Activated CD4-positive, alpha-beta T cell treated with anti-CD3 and anti-CD28 coated beads, Interleukin-2, amount 50 U/mL, for 16 hours (primary cell): ENCODE measurements at places on chromosomes 4 and X.
A peak's percentile ranks its signal among the peaks of the same experiment; 100 is the strongest.

DNA sequence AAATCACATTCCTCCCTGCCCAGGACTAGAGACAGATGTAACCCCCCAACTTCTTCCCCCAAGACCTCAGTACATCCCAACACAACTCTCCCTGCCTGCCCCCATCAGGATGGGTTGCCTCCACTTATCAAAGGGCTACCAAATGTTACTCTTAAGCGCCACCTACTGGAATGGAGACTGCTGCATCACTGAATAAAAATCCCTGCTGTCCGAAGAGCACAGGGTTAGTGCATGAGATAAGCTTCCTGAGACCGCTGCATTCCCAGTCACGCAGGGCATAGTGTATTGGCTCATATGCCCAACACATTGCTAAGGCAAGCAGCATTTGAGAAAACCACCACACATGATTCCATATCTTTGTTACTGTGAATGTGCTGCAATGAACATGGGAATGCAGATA, 544.5 kb downstream of the PPP4R3C start:
- DNase-seq, result peak; percentile 26

- no peak for DNase-seq
Observed at GRCh38 chr4:1836650-1837049, 19.3 kb downstream of the LETM1 start.

GRCh38 chrX:38768079-38768478, 33.2 kb upstream of the MID1IP1 start:
- no peak for DNase-seq

DNA sequence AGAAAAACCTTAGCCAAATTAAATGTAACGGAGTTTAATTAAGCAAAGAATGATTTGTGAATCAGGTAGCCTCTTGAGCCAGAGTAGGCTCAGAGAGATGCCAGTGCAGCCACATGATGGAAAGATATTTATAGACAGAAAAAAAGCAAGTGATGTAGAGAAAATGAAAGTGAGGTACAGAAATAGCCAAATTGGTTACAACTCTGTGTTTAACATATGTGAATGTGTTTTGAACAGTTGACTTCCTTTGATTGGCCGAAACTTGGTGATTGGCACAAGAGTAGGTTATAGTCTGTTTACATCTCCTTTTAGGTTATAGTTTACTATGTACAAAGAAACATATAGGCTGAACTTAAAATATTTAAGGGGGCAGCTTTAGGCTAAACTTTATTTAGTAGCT, 459.9 kb upstream of the BOD1L1 start:
- no peak for DNase-seq

DNA sequence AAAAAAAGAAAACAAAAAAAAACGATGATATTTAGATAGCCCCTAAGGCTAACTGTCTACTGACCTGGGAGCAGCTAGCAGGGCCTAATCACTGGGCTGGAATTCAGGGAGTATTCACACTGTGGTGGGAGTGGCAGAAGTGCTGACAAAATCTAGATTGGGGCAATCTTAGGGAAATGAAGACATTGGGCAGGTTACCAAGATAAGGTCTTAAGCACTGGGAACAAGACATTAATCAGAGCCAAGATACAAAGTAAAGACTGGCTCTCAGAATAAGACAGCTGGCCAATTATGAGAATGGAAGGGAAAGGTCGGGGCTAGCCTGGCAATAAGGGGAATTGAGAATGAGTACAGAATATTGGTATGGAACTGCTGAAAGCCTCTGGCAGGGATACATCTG, 100.2 kb upstream of the GRIA3 start:
- no peak for DNase-seq

DNA sequence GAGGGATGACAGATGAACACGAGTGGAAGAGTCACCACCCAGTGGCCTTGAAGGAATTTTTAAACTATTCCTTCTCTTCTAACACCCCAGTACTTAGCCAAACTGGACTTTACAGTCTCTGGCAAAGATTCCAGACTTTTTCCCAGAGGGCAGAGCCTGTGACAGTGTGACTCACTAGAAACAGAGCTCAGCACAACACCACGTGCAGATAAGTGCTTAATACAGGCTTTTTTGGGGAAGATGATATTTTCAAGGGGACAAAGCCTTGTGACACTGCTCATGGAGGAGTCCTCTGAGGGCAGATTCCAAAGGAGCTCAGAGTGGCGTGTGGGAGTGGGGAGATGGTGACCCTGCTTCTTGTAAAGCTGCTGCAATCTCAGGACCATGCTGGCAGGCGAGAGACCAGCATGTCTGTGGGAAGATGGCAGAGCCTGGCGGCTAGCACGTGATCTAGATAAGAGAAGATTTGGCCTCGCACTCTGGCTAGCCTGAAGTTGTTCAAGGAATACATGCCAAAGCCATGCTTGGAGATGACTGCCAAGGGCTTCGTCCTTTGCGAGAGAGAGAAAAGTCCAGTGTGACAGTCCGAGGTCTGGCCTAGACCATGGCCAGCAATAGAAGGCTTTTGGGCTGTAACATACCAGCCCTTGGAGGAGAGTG, 2.4 kb downstream of the RAB33A start:
- no peak for DNase-seq

DNA sequence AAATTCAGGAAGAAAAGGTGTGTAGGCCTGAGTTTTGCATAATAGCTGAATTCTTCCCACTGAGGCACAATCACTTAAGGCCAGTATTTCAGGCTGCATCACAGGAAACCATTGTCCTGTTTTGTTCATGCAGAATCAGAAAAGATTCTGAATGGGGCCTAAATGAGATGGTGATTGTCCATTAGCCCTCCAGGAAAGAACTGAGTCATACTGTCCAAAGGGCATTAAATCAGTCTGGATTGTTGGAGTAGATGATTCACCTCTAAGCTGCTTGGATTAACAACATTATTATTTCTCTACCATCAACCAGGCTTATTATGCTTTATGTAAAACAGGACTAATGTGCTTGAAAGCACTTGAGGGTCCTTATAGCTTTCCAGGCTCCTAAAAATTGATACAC, 36.2 kb downstream of the CT47B1 start:
- no peak for DNase-seq
